Astrocyte (in vitro differentiated cells and primary cell): ENCODE measurements at places on chromosomes 11 and 22. TPM values are rescaled to one million over a fixed set of nuclear protein-coding genes. Genes with fewer than 3 reads are reported as not detected.
A peak's percentile ranks its signal among the peaks of the same experiment; 100 is the strongest.

The ELF5 gene
- total RNA-seq: not detected in 2 replicates

The APOBEC3B gene
- 3.0 and 4.0 TPM in 2 replicates for total RNA-seq

The OR5A1 gene
- not detected in 2 replicates for total RNA-seq

The PIH1D2 gene
- total RNA-seq: 1.0 and 1.3 TPM in 2 replicates

The ALDH3B2 gene
- not detected in 2 replicates for total RNA-seq

The C22orf31 gene
- total RNA-seq: not detected in 2 replicates

DNA sequence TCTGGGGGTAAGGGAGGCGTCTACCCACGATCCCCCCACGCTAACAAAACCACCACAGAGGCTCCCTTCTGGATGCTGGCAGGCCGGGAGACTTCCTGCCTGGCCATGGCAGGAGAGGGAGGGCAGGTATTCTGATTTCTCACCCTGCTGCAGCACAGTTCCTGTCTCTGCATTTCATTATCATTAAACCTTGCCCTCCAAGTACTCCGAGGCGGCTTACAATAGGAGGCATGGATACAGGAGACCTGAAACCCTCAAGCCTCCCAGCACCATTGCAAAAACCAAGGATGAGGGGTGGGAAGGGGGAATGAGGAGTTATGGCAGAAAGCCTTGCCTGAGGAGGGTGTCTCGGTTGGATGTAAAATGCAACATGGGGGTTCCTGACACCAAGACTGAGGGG is 44.1 kb upstream of the MN1 start:
- H3K4me3 ChIP-seq: no peak overlapping the region
- no peaks in the 10 kb centered on the region for H3K27me3 ChIP-seq
- H3K36me3 ChIP-seq: peaks cover 13% of the 10 kb centered on the region

DNA sequence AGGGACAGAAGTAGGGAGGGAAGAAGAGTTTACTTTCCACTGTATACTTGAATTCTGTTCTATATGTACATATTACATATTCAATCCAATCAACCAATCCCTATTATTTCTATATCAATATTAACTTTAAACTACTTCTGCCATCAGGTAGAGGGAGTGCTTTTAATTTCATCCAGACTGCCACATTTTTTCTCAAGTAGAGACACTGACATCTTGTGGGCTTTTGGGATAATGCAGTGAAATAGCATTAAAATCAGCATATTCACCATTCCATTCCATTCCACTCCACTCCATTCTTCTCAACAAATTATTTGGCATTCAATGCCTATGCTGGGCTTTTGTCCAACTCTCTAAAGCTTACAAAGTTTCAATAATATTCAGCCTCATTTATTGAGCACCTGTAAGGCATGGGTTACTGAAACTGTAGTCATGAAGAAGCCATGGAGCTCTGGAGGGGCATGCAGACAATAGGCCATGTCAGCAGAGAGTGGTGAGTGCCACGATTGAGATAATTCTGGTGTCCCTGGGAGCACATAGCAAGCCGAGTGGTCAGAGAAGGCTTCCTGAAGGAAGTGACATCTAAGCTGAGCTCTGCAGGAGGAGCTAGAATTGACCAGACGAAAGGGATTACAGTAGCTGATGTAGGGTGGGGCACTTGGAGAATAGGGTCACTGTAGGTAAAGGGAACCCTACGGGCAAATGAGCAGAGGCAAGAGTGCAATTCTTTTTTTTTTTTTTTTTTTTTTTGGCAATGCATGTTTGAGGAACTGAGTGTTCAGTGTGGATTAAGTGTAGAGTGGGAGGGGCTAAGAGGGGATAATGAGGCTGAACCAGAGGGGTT is 12.8 kb upstream of the CLPB start:
- H3K4me1 ChIP-seq: no peaks in the 10 kb centered on the region
- peak; percentile 59 for DNase-seq
- no peak overlapping the region for H3K4me3 ChIP-seq
- no peaks in the 10 kb centered on the region for H3K36me3 ChIP-seq
- H3K27ac ChIP-seq: no peak overlapping the region
- H3K27me3 ChIP-seq: peaks cover 6% of the 10 kb centered on the region

DNA sequence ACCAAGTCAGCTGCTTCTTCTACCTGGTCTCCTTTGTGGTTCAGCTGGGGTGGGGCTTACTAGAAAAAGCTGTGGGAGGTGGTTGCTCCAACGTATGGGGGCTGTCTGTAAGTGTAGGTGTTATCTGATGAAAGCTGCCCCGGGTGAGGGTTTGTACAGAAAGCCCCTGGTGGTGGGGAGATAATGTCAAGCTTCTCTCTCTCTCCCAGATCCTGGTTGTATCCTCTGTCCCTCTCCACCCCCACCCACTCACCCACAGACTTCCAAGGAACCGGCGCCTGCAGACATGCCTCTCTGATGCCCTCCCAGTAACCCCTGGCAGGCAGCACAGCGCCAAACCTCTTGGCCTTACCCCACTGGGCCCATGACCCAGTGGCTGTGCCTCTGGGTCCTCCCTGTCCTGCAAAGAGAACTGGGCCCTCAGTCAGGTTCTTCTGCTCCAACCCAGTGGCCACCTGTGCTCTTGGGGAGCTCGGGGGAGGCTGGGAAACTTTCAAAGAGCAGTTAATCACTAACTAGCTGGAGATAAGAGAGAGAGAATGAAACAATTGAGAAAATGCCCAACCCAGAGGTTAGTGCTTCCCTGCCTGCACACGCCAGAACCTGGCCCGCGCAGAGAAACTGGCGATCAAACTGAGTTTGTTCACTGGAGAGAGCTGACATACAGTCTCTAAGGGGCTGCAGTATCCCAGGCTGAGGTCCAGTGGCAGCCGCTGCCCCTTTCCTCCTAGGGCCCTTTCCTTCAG is 20.4 kb upstream of the EHF start:
- no peak overlapping the region for H3K4me3 ChIP-seq
- DNase-seq: peak; percentile 58
- no peaks in the 10 kb centered on the region for H3K27me3 ChIP-seq
- peaks cover 26% of the 10 kb centered on the region for H3K4me1 ChIP-seq
- H3K36me3 ChIP-seq: no peaks in the 10 kb centered on the region
- H3K27ac ChIP-seq: peak overlapping the region; percentile 31

DNA sequence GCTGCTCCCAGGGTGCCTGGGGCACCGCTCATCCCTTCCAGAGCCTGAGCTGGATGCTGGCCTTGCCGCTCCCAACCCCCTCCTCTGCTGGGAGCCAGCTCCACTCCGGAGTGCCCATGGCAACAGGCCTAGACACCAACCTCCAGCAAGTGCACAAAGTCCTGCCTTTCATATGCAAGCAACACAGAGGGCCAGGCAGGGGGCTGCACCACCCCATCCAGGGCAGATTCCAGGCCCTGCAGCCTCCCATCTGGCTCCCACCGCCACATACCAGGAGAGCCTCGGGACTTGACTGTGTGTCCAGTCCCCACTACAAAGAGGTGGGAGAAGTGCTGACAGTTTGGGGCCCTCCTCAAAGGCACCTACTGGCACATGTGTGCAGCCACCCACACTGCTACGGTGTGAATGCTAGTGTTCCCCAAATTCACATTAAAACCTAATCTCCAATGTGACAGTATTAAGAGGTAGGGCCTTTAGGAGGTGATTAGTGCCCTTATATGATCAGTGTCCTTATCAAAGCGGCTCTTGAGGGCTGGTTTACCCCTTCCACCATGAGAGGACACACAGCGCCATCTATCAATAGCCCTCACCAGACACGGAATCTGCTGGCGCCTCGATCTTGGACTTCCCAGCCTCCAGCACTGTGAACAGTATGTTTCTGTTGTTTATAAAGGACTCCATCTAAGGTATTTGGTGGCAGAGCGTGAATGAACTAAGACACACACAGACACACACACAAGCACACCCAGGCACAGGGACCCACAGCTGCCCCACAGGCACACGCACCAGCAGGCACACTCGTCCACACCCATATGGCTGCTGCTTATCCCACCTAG is 16.2 kb downstream of the ARVCF start:
- no peak overlapping the region for H3K4me3 ChIP-seq
- H3K4me1 ChIP-seq: peaks cover 18% of the 10 kb centered on the region
- no peaks in the 10 kb centered on the region for H3K36me3 ChIP-seq
- H3K27ac ChIP-seq: no peak overlapping the region
- no peak for DNase-seq

- peaks cover 9% of the 10 kb centered on the region for H3K4me1 ChIP-seq
- no peaks in the 10 kb centered on the region for H3K27me3 ChIP-seq
- H3K4me3 ChIP-seq: no peak overlapping the region
- H3K27ac ChIP-seq: no peak overlapping the region
- no peak for DNase-seq
Measured at GRCh38 chr11:76689313-76690260, 19.0 kb upstream of the LRRC32 start.

GRCh38 chr11:123354371-123354975 is 75.6 kb upstream of the GRAMD1B start:
- H3K4me1 ChIP-seq: peaks cover 4% of the 10 kb centered on the region
- H3K27ac ChIP-seq: no peak overlapping the region
- no peaks in the 10 kb centered on the region for H3K36me3 ChIP-seq
- H3K4me3 ChIP-seq: no peak overlapping the region

DNA sequence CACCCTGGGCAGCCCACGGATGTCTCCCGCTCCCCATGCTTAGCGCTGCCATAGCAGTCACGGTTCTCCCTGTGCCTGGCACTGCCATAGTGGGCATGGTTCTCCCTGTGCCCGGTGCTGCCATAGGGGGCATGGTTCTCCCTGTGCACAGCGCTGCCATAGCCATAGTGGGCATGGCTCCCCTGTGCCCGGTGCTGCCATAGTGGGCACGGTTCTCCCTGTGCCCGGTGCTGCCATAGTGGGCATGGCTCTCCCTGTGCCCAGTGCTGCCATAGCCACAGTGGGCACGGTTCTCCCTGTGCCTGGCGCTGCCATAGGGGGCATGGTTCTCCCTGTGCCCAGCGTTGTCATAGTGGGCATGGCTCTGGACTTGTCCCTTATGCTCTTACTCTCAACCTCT is 19.9 kb upstream of the ARAP1 start:
- peaks cover 30% of the 10 kb centered on the region for H3K4me1 ChIP-seq
- DNase-seq: no peak
- no peaks in the 10 kb centered on the region for H3K27me3 ChIP-seq
- no peak overlapping the region for H3K4me3 ChIP-seq

DNA sequence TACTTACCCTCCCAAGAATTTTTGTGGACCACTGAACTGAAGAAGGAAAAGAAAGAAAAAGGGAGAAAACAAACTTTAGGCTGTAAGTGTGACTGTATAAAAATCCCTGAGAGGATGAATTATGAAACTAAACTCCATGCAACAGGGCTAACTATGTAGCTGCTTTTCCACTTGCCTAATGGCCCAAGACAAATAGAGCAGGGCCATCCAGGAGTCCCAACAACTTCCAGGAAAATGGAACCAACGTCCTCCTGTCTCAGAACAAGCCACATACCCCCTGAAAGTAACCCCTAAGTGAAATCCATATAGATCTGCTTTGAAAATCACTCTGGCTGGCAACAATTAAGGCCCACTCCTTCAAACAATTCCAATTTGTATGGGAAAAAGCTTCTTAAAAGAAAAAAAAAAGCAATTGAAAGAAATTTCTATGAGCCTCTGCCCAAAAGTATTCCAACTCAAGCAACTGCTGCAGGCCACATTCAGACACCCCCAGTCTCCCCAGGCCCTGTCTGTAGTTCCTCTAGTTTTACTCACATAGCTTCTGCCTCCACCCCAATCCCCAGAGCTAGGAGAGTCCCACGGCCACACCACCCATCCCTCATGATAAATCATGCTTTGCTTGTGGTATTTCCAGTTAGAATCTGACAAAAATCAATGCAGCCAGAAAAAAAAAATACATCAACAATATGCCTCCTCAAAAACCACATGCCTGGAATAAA is 12.7 kb downstream of the RBFOX2 start:
- peaks cover 3% of the 10 kb centered on the region for H3K4me1 ChIP-seq
- H3K36me3 ChIP-seq: no peaks in the 10 kb centered on the region
- H3K4me3 ChIP-seq: no peak overlapping the region
- no peak overlapping the region for H3K27ac ChIP-seq
- DNase-seq: peak; percentile 46
- no peaks in the 10 kb centered on the region for H3K27me3 ChIP-seq

DNA sequence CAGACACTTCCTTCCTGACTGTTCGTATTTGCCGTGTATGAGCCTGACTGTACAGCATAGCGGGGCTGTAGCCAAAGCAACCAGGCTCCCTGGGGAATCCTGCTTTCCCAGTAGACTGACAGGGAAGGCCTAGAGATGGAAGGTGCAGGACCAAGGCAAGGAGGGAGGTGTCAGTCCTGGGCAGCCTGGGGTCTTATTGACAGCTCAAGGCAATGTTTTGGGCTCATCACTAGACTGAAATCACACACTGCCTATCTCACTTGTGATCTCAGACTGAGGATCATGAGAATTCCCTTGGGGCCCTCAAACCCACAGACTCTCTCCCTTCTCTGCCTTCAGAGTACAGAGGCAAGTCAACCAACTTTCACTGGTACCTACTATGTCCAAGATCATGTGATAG is 346.8 kb upstream of the NARS2 start:
- H3K27ac ChIP-seq: no peak overlapping the region
- no peaks in the 10 kb centered on the region for H3K4me1 ChIP-seq
- no peaks in the 10 kb centered on the region for H3K36me3 ChIP-seq

GRCh38 chr11:46012185-46012584 is 89.7 kb downstream of the LARGE2 start:
- no peak overlapping the region for H3K27ac ChIP-seq
- DNase-seq: no peak
- H3K36me3 ChIP-seq: no peaks in the 10 kb centered on the region
- no peaks in the 10 kb centered on the region for H3K4me1 ChIP-seq
- no peak overlapping the region for H3K4me3 ChIP-seq

DNA sequence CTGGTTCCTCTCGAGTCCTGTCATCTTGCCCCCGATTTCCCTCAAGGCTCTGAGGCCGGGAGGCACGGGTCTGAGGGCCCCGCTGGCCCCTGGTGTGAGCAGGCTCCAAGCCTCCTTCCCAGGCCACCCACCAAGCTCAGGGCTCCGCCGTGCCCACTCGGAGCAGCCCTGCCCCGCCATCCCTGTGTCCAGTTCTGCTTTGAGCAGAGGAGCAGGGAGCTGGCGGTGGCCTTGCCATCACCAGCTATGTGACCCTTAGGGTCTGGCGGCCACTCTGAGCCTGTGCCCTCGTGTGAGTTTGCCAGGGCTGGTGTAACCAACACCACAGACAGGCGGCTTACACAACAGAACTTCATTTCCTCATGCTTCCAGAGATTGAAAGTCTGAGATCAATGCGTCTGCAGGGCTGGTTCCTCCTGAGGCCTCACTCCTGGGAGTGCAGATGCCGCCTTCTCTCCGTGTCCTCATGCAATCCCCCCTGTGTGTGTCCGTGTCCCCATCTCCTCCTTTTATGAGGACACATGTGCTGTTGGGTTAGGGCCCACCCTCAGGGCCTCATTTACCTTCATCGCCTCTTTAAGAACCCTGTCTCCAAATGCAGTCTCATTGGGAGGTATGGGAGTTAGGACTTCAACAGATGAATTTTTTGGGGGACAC is 36.5 kb upstream of the CELSR1 start:
- peaks cover 19% of the 10 kb centered on the region for H3K4me1 ChIP-seq
- no peak overlapping the region for H3K27ac ChIP-seq
- H3K4me3 ChIP-seq: no peak overlapping the region
- no peaks in the 10 kb centered on the region for H3K36me3 ChIP-seq
- no peaks in the 10 kb centered on the region for H3K27me3 ChIP-seq
